NCI-H1105 (cell line): ENCODE measurements at places on chromosomes 6 and 20.
A peak's percentile ranks its signal among the peaks of the same experiment; 100 is the strongest.

- DNase-seq: no peak
Measured at GRCh38 chr20:1663917-1664316, 6.3 kb upstream of the SIRPG start.

GRCh38 chr6:27592481-27593199 is 119.7 kb upstream of the ZNF184 start:
- peak; percentile 66 for DNase-seq

- DNase-seq: no peak
Measured at GRCh38 chr6:152380351-152380767, 256.8 kb downstream of the SYNE1 start.

GRCh38 chr6:28002161-28002560 is 45.1 kb downstream of the OR2B6 start:
- DNase-seq: no peak

- no peak for DNase-seq
Measured at GRCh38 chr6:42269553-42269952, 51.9 kb upstream of the MRPS10 start.

DNA sequence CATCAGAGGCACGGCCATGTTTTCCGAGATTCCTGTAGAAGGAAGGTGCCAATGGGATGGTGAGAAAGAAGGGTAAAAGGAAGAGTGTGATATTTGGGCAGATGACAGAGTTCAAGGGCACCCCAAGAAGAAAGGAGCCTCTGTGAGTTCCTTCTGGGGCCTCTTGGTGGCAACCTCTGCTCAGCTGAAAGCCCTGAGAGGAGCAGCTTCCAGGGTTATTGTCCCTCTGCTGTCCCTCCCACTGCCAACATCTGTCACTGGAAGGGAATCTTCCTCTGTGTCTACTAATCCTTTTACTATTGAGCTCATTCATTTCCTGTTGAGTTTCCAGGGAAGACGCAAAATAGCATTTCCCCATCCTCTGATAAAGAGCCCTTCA is 40.0 kb upstream of the KCNK16 start:
- no peak for DNase-seq

DNA sequence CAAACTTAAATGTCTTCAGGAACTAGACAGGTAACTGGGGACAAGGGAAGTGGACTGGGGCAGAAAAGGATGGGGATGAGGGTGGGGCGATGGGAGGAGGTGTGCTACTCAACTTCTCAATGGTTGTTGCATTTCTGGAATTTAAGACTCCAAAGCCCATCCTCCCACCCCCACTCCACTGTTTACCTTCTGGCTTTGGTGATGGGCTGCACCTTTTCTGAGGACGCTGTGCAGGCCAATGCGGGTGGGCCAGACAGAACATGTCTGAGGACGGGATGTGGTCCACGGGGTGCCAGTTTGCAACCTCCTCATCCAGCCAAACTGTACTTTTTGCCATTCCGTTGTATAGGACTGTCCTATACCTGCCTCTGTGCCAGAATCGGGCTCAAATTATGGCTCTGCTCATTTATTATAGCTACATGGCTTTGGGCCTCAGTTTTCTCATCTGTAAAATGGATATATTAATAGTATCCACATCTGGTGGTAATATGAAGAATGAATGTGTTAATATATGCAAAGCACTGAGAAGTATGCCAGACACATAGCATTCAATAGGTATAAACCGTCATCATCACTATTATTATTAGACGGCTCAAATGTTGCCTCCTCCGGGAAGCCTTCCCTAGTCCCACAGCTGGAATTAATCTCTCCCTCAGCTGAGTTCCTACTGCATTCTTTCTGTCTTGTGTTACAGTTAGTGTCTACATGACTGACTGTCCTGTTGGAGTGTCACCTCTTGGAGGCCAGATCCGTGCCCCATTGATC is 31.0 kb upstream of the VEGFA start:
- DNase-seq: no peak

- DNase-seq: no peak
Measured at GRCh38 chr6:64255000-64255399, 619.4 kb downstream of the PHF3 start.

- no peak for DNase-seq
Measured at GRCh38 chr6:42831237-42831636, 48.2 kb upstream of the RPL7L1 start.

DNA sequence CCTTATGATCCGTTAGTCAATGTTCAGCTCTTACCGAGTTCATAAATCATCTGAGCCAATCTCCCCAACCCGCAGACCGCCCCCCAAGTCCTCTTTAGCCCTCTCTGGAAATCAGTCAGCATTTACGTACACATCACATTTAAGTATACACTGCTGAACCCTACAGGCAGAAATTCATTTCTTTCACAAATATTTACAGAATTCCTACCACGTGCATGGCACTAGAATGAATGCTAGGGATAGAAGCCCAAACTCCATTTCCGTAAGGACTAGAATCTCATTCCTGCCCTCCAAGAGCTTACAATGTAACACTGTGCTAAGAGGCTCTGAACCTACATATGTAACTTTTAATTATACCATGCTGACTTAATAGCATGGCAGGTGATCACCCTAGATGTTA is 1.8 kb downstream of the OSER1 start:
- DNase-seq: no peak

DNA sequence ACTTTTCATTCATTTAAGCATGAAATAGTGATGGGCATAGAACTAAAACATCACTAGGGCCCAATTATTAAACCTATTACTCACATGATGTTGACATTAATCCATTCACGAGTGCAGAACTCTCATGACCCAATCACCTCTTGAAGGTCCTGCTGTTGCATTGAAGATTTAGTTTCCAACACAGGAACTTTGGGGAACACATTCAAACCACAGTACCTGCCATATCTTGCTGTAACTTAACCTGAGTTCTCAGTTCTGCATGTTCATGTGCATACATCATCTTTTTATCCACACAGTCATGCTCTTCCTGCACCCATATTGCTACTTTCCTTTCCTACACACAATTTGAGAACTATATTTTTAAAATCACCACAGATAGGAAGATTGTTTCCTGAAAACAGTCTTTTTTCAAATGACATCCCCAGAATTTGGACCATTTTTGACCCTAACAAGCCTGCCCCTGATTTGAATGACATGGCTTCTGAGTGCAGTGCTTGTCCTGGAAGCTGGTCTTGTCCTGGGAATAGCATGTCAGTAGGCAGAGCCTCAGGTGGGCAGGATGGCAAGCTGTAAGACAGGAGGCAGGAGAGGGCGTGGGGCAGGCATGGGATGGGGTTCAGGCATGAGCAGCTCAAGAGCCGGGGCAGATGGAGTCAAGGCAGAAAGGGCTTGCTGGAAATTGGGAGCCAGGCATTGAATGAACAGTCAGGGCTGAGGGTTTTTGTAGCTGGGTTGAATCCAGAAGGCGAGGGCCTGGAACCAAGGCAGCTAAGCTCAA is 49.2 kb upstream of the FOXC1 start:
- no peak for DNase-seq

DNA sequence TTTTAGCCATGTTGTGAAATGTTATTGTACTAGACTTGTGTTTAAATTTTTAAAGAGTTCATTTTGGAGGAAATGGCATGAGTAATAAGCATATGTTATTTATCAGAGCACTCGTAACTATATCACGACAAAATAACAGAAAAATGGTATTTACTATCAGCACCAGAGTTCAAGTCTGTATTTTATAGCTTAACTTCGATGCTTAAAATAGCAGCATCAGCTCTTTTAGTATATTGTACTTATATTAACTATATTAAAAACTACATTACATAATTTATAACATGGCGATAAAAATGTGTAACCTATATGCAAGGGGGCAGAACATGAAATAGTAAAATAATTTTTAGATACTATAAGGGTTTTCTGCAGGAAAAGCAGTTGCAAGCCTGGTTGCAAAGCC is 52.9 kb downstream of the ABRACL start:
- DNase-seq: no peak
